Keratinocyte (primary cell): ENCODE measurements at places on chromosomes 1 and 21. TPM values are rescaled to one million over a fixed set of nuclear protein-coding genes. Genes with fewer than 3 reads are reported as not detected.

- no peak for DNase-seq
These were observed 56.6 kb upstream of the RPL11 start for GRCh38 chr1:23634840-23635651.

GRCh38 chr1:22350171-22350923, 101.3 kb upstream of the ZBTB40 start:
- no peak for DNase-seq

The GJA4 gene
- 0.10 to 0.22 TPM in 2 of 3 replicates, not detected in the other for polyA plus RNA-seq

The LRRN2 gene
- polyA plus RNA-seq = not detected in 3 replicates

- DNase-seq = no peak
These were observed 116.3 kb upstream of the HNRNPU start for GRCh38 chr1:244980605-244981004.

The AMY1B gene
- polyA plus RNA-seq = not detected in 3 replicates

The MNDA gene
- not detected in 3 replicates for polyA plus RNA-seq

The SPRR4 gene
- polyA plus RNA-seq = 1.7 to 4.8 TPM (median 1.9 TPM) in 3 replicates

The ANKRD34A gene
- polyA plus RNA-seq = 0.53 to 0.83 TPM (median 0.66 TPM) in 3 replicates

DNA sequence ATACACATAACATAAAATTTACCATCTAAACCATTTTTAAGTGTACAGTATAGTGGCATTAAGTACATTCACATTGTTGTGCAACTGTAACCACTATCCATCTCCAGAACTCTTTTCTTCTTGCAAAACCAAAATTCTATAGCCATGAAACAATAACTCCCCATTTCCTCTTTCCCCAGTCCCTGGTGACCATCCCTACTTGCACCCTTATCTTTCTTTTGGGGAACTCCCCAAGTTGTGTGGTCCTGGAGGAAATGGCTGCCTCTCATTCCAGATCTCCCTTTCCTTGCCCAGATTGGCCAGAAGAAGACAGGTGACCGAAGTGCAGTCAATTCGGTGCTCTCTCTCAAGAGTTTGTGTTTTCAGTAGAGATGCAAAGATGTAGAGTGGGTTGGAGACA, 389.6 kb upstream of the C1orf87 start:
- DNase-seq = no peak

The CFHR5 gene
- polyA plus RNA-seq = not detected in 3 replicates

GRCh38 chr1:54402896-54403295, 3.3 kb downstream of the SSBP3 start:
- DNase-seq = no peak

DNA sequence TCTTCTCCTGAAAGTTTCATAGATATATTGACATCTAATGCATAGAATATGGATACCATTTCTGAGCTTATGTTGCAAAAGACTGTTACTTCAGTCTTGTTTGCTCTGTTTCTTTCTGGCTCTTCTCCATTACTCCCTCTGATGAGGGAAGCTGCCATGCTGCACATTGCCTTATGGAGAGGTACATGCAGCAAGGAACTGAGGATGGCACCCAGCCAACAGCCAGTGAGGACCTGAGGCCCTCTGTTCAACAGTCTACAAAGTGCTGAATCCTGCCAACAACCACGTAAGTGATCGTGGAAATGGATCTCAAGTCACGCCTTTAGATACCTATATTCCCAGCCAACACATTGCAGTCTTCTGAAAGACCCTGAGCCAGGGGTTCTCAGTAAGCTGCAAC, 66.6 kb upstream of the ADAMTS5 start:
- DNase-seq = no peak

The GCSAML gene
- polyA plus RNA-seq = not detected in 3 replicates

- no peak for DNase-seq
These were observed 12.1 kb upstream of the RNF223 start for GRCh38 chr1:1085911-1086841.

GRCh38 chr1:22749503-22749902, 38.9 kb downstream of the EPHB2 start:
- DNase-seq = no peak

The PGLYRP4 gene
- polyA plus RNA-seq = 2.4 to 21.6 TPM (median 3.8 TPM) in 3 replicates

DNA sequence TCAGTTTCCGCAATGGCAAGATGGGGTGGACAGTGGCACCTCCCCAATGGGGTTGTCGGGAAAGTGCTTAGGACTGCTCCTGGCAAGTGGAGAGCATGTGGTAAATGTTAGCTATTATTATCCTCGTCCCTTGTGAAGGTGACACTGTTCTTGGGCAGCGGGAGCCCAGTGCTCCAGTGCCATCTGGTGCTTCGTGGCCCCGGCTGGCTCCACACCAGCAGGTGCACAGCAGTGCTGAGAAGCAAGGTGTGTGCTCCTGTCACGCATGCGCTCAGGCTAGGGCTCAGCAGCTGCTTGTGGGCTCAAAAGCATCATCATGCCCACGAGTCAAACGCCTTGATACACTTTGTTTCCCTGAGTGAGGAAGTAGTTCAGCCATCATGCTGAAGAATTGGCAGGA, 24.9 kb upstream of the KCNC4 start:
- DNase-seq = no peak

GRCh38 chr1:66395202-66396061, 138.5 kb upstream of the SGIP1 start:
- DNase-seq = no peak

DNA sequence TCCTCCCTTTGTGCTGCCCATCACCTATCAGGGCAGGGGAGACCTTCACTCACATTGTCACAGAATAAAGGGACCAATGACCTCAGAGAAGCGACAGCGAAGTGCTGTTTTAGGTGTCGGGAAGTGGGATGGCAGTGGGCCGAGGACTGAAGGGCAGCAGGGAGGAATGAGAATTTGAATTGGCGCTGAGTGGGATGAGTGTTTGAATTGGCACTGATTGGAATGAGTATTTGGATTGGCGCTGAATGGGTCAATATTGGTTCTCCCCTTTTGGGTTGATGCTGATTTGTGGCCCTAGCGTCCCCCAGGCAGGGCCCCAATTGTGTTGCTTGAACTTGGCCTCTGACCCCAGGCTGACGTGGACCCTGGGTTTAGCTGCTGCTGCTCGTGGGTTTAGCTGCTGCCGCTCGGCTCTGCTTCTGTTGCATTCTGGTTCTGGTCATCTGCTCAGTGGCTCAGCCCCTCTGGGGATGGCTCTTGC, 12.4 kb upstream of the UMODL1 start:
- no peak for DNase-seq

The VASH2 gene
- 0.03 to 0.04 TPM in 2 of 3 replicates, not detected in the other for polyA plus RNA-seq

The ZYG11B gene
- polyA plus RNA-seq = 11.9 to 13.9 TPM (median 13.4 TPM) in 3 replicates

- DNase-seq = no peak
These were observed 247.3 kb downstream of the BACH1 start for GRCh38 chr21:29546071-29546470.

The GJA8 gene
- polyA plus RNA-seq = not detected in 3 replicates

DNA sequence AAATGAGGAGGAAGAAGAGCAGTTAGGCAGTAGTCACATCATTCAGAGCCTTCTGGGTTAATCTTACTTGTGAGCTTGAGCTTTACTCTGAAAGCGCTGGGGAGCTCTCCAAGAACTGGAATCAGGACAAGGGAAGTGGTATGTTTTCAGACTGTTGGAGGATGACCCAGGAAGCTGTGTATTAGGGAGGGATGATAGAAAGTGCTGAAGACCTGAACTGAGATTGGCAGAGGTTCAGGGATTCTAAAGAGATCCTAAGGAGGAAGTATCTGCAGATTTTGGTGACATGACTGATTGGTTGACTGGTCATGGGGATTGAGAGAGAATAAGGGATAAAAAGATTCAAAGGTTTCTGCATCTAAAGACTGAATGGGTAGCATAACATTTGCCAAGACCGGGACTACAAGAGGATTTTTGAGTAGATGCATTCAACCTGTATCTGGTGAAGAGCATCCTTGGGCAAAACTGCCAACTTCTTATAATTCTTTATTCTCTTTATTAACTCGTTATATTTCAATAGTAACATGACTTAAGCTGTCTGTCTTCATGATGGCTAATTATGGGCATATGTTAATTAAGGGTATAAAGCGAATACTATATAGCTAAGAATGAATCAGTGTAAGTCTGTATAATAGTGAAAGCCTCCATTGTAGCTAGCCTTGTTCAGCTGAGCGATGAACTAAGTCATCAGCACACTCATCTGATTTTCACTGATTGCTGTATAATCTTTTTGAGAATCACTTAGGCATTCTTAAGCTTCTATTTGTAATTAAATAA, 41.8 kb downstream of the XCL1 start:
- no peak for DNase-seq

- DNase-seq = no peak
These were observed 15.0 kb upstream of the TGFB2 start for GRCh38 chr1:218330043-218330623.

The VHLL gene
- polyA plus RNA-seq = 0.22 TPM in 1 of 3 replicates, not detected in the others

The TFF1 gene
- not detected in 3 replicates for polyA plus RNA-seq

GRCh38 chr1:183349201-183349711, 68.9 kb downstream of the NMNAT2 start:
- DNase-seq = no peak

The LCE1A gene
- polyA plus RNA-seq = 0.43 TPM in 1 of 3 replicates, not detected in the others

DNA sequence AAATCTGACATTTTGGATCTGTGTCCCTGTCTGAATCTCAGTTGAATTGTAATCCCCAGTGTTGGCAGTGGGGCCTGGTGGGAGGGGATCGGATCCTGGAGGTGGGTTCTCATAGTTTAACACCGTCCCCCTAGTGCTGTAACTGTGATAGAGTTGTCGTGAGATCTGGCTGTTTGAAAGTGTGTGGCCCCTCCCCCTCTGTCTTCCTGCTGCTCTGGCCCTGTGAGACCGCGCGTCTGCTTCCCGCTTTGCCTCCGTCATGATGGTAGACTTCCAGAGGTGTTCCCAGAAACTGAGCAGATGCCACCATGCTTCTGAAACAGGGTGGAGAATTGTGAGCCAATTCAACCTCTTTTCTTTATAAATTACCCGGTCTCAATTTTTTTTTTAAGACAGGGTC, 25.0 kb downstream of the AGPAT3 start:
- no peak for DNase-seq

The AMPD1 gene
- not detected in 3 replicates for polyA plus RNA-seq

The F11R gene
- polyA plus RNA-seq = 201 to 259 TPM (median 224 TPM) in 3 replicates

The GREM2 gene
- polyA plus RNA-seq = not detected in 3 replicates

The KDF1 gene
- polyA plus RNA-seq = 13.8 to 21.3 TPM (median 16.1 TPM) in 3 replicates

GRCh38 chr1:17539477-17540254, at the start of gene ARHGEF10L:
TSS of gene ARHGEF10L (plus strand) at chr1:17539698. CDS start at chr1:17580596, 40,898 bp downstream.
- DNase-seq = no peak

- no peak for DNase-seq
These were observed 27.4 kb upstream of the DNASE2B start for GRCh38 chr1:84370831-84371394.

The HSD11B1 gene
- polyA plus RNA-seq = 2.7 to 7.4 TPM (median 3.4 TPM) in 3 replicates

DNA sequence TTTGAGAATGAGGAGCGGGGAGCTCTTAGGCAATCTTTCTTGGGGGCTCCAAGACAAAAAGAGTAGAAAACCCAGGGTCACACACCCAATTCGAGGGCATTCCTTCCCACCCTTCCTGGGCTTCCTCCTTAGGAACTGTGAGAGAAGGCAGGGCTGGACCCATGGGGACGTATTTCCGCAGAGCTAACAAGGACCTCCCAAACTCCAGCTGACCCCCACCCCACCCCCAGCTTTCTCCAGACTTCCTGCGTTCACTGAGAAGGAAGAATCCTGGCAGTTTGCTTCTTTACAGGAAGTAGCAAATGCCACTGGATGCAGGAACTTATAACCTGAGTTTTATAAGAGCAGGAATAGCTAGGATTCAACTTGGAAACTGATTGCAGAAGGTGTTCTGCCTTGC, 2.7 kb upstream of the LHX9 start:
- no peak for DNase-seq

GRCh38 chr1:9031484-9032259, 5.4 kb upstream of the SLC2A7 start:
- no peak for DNase-seq
